ENCODE measurements at places on chromosomes 16 and 17.

DNA sequence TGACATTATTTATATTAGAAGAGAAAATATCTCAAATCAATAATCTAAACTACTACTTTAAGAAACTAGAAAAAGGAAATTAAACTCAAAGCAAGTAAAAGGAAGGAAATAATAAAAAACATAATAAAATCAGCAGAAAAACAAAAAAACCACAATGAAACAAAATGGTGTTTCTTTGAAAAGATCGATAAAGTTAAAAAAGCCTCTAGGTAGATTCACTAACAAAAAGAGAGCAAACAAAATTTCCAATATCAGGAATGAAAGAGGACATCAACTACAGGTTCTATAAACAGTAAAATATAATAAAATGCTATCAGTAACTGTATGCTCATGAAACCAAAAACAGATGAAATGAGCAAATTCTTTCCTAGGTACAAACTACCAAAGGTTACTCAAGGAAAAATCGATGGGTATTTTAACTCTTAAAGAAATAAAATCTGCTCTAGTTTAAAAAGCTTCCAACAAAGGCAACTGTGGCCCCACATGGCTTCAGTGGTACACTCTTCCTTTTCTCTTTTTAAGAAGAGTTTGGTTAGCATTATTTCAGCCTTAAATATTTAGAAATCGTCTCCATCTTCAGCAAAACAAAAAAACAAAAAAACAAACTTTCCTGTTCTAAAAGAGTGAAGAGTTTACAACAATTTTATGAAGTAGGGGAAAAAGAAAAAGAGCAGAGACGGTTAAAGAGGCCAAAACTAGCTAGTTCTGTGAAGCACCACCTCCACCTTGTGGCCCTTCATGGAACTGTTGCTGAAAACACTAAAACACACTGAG lies 102.2 kb downstream of the TRIM37 start:
- no peak for DNase-seq

- no peak for DNase-seq
These were observed 26.9 kb upstream of the FAM20A start for GRCh38 chr17:68627956-68628575.

- no peak for DNase-seq
These were observed 2.2 kb upstream of the LIMD2 start for GRCh38 chr17:63701868-63702720.

DNA sequence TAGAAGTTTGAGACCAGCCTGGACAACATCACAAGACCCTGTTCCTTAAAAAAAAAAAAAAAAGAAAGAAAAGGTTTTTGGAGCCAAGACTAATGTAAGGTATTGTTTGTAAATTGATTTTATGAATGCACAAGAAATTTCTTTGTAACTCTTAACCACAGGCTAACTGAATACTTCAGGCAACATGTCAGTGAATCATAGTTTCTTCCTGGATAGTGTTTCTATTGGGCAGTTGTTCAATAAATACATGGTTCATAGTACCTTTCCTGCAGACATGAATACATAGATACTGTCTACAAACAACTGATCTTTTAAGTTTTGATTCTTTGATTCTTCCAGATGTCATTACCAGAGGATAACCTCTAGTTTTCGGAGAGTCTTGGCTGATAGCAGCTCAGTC lies 11.6 kb downstream of the DDX42 start:
- DNase-seq = no peak

DNA sequence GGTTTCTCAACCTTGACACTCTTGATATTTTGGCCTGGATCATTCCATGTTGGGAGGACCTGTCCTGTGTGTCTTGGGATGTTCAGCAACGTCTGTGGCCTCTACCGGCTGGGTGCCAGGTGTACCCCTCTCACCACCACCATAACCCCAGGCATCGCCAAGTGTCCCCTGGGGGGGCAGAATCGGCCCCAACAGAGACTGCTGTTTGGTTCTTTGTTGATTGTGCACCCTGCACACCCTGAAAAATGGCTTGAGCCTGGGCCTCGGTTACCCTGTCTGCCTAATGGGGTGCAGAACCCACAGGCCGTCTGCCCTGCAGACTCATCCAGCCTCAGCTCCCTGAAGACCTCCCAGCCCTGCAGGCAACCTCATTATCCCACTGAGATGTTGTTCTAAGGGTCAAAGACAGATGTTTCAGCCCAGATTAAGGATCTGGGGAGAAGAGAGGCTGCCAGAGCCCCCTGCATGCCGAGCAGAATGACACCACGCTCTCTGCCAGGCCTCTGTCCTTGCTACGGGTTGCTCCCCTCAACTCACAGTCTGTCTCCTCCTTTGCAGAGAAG lies 9.2 kb downstream of the CACNG1 start:
- no peak for DNase-seq

- no peak for DNase-seq
These were observed 20.2 kb downstream of the ABR start for GRCh38 chr17:1159431-1160180.

DNA sequence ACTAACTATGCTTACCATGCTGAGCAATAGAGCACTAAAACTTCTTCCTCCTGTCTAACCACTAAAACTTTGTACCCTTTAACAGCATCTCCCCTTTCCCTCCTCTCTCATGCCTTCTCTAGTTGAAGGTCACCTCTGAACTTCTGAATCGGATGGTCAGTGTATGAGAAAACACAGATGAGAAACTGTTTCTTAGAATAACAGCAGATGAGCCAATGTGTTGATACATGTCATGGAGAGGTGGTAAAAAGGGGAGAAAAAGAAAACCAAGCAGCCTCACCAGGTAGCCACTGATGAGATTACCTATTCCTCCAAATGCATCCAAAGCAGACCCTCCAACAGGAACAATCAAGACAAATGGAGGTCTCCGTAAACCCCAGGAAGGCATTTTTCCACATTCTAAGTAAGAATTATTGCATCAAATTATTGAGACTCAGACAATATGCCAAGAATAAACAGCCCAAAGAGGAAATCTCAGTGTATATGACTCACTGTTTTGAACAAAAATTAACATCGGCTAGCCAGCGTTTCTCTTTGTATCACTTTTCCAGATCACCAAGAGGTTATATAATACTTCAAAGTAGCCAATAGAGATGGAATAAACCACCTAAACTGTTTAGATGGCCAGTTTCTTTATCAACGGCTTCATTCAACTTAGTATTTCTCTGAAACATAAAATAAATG lies 793.3 kb upstream of the SOX9 start:
- no peak for DNase-seq
